ENCODE measurements at places on chromosomes 1 and 21. TPM values are rescaled to one million over a fixed set of nuclear protein-coding genes. Genes with fewer than 3 reads are reported as not detected.

GRCh38 chr1:232306269-232306961, 323.5 kb downstream of the SIPA1L2 start:
- DNase-seq = peak; percentile 35

DNA sequence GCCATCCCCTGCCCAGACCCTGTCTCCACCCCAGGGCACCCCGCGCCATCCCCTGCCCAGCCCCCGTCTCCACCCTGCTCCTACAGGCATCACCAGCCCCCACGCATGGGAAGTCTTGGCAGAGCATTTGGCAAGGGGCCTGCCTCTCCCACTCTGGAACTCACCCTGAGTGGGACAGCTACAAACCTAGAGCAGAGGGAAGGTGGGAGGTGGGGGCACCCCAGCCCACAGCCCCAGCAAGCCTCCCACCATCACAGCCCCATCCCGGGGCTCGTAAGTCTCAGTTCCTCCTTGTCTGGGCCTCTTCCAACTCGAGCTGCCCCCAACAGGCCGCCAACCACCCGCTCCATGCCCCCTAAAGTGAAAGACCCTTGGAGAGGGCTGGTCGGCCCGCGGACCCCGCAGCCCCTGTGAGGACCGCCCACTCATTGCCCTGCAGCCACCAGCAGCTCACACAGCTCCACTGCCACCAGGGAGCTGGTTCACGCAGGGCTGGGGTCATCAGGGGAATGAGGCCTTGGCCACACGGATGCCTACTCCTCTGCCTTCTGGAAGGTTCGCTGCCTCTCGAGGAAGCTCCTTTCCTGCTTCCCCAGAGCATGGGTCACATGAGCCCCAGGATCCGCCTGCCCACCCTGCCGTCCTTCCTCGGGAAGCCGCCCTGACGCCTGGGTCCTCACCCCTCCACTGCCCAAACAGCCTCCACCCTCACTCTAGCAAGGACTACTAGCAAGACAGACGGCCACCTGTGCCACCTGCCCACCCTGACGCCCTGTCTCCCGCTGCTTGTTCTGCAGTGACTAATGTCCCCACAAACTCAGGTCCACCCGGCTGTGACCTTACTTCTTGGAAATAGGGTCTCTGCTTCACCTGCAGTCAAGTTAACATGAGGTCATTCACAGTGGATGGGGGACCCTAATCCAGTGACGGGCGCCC, 14.4 kb downstream of the MEGF6 start:
- DNase-seq = no peak

- no peak for DNase-seq
Observed at GRCh38 chr1:5053744-5054143, 399.3 kb downstream of the AJAP1 start.

DNA sequence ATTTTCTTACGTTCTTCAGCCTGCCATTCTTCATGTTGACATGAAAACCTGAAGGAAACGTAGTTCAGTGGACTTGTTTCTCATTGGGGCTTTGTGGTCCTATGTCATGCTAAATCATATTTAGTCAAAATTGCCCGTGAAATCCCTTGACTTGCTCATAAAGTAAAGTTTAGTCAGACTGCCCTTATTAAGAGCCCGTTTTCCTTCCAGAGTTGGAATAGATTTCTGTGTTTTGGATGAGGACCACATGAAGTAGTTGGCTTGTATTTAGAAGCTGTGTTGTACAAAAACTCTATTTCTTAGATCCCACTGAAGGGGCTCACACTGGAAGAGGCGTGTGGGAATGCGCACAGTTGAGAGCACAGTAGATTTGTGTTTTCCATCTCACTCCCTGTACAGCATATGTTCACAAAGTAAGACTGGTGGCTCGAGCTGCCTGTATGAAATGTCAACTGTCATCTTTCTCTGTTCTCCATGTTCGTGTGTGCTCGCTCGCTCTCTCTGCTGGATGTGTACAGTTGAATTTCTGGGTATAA, 42.4 kb downstream of the CAMTA1 start:
- DNase-seq = no peak

GRCh38 chr1:216221260-216221700, 202.0 kb downstream of the USH2A start:
- DNase-seq = peak; percentile 41

GRCh38 chr1:208108646-208109330, 135.4 kb downstream of the PLXNA2 start:
- DNase-seq = no peak

- DNase-seq = no peak
Observed at GRCh38 chr1:152657677-152658076, 5.5 kb upstream of the LCE2D start.

DNA sequence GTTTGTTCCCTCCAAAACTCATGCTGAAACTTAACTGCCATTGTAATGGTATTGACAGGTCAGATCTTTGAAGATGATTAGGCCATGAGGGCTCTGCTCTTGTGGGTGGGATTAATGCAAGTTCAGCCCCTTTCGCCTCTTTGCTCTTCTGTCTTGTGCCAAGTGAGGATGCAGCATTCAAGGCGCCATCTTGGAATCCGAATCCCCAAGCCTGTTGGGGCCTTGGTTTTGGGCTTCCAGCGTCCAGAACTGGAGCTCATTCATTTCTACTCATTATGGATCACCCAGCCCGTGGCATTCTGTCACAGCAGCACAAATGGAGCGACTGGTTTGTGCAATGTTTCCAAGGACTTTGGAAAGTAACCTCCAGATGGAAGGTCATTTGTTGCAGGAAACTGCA, 5.6 kb downstream of the TTC34 start:
- DNase-seq = no peak

DNA sequence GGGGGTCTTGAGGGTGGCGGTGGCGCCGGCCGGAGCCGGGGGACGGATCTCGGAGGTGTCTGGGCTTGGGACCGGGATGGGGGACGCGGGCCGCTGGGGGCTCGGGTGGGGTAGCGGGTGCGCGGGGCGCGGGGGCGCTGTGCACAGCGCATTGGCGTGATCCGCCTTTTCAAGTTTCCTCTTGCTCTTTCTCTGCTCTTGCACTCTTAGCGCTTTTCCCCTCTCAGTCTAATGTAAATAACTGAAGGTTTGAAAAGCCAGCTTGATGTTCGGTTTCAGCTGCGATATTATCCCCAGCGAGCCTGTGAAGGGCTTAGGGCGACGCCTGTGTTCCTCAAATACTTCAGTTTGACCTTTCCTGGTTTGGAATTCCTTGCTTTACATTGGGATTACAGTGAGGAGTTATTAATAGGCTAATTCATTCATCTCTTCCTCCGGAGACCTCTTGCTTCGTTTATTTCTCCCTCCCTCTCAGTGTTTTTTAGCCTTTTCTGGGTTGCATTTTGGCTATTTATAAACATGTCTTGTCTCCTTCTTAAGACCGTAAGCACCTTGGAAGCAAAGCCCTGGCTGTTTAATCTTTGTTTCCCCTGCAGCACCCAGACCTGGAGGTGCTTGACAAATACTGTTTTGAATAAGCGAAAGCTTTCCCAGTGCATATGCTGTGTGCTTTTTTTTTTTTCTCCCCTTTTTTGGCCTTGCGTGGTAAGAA, 693 bp downstream of the RAB4A start:
- no peak for DNase-seq

DNA sequence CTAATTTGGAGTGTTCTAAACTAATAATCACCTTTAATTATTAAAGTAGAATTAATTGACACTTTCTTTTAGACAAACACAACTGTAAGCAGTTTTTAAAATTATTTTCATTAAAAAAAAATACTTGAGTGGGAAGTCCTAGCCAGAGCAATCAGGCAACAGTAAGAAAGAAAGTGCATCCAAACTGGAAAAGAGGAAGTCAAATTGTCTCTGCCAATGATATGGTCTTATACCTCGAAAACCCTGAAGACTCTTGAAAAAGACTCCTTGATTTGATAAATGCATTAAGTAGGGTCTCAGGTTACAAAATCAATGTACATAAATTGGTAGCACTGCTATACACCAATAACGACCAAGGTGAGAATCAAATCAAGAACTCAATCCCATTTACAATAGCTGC, 83.0 kb upstream of the GADD45A start:
- DNase-seq = no peak

- no peak for DNase-seq
Observed at GRCh38 chr1:72202761-72203160, 79.6 kb downstream of the NEGR1 start.

FNDC5 gene
- total RNA-seq = 1.2 TPM

TRIM46 gene
- 21.4 TPM for total RNA-seq

GBP5 gene
- total RNA-seq = 0.23 TPM

SV2A gene
- total RNA-seq = 47.1 TPM

MANEAL gene
- 6.4 TPM for total RNA-seq

CFAP57 gene
- 0.42 TPM for total RNA-seq

All from WTC11 (cell line).